Neural progenitor cell (in vitro differentiated cells): ENCODE measurements at places on chromosomes 3 and 15. TPM values are rescaled to one million over a fixed set of nuclear protein-coding genes. Genes with fewer than 3 reads are reported as not detected.

DNA sequence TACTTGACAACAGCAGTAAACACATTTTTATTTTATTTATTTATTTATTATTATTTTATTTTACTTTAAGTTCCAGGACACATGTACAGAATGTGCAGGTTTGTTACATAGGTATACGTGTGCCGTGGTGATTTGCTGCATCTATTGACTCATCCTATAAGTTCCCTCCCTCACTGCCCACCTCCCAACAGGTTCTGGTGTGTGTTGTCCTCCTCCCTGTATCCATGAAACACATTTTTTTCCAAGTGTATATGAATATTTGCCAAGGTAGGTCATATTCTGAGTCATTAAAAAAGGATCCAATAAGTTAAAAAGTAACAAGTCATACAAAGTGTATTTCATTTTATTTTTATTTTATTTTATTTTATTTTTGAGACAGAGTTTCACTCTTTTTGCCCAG, 567.3 kb upstream of the KCNMB2 start:
- no peak for DNase-seq
- H3K27me3 ChIP-seq: no peaks in the 10 kb centered on the region
- H3K36me3 ChIP-seq: no peaks in the 10 kb centered on the region
- no peak overlapping the region for H3K27ac ChIP-seq

GRCh38 chr3:38137615-38138348, 679 bp upstream of the MYD88 start:
- H3K4me3 ChIP-seq: peak overlapping the region; percentile 72
- H3K27me3 ChIP-seq: no peaks in the 10 kb centered on the region
- H3K27ac ChIP-seq: peak overlapping the region; percentile 59
- DNase-seq: peak; percentile 58

DNA sequence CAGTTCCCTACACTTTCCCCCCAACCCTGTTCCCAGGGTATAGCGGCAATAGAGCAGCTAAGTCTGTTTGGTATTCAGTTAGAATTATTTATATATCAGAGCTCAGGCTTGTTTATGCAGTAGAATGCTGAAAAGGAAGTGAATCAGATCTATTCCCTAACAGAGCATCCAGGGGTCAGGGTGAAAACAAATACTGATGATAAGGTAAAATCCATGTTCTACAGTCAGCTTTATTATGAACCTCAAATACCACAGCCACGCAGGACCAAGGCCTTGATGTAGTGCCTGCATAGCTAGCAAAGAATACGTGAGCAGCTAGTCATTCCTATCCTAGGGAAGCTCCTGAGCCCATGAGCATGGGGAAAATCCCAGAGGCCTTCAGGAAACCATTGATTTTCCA, 229.7 kb upstream of the ICE2 start:
- no peak overlapping the region for H3K27ac ChIP-seq
- H3K27me3 ChIP-seq: no peaks in the 10 kb centered on the region
- H3K4me3 ChIP-seq: no peak overlapping the region
- H3K4me1 ChIP-seq: peaks cover 24% of the 10 kb centered on the region
- H3K36me3 ChIP-seq: no peaks in the 10 kb centered on the region
- DNase-seq: no peak

- no peaks in the 10 kb centered on the region for H3K36me3 ChIP-seq
- H3K27me3 ChIP-seq: no peaks in the 10 kb centered on the region
- H3K4me1 ChIP-seq: peaks cover 8% of the 10 kb centered on the region
- no peak overlapping the region for H3K27ac ChIP-seq
- H3K4me3 ChIP-seq: peak overlapping the region; percentile 30
Observed at GRCh38 chr15:51038162-51038973, 56.3 kb downstream of the TNFAIP8L3 start.

DNA sequence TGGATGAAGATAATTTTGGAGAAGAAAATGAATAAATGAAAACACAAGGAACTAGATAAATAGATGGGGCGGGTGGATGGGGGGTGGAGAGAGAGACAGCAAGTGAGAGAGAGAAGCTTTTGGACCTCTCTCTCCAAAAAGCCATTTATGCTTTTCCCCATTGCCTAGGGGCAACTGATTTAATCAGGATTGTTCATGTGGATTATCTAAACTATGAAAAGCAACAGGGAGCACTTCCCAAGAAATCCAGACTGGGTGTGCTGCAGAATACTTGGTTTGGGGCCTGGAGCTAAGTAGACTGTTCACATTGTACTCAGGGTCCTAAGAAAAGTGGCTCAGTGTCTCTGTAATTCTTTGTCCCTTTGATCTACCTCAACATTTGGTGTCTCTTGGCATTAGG, 367.0 kb downstream of the TIGIT start:
- H3K4me3 ChIP-seq: no peak overlapping the region
- peak overlapping the region; percentile 62 for H3K27ac ChIP-seq
- no peaks in the 10 kb centered on the region for H3K27me3 ChIP-seq
- peak; percentile 41 for DNase-seq
- no peaks in the 10 kb centered on the region for H3K36me3 ChIP-seq

GCSAM gene
- not detected in 2 replicates for total RNA-seq

DNA sequence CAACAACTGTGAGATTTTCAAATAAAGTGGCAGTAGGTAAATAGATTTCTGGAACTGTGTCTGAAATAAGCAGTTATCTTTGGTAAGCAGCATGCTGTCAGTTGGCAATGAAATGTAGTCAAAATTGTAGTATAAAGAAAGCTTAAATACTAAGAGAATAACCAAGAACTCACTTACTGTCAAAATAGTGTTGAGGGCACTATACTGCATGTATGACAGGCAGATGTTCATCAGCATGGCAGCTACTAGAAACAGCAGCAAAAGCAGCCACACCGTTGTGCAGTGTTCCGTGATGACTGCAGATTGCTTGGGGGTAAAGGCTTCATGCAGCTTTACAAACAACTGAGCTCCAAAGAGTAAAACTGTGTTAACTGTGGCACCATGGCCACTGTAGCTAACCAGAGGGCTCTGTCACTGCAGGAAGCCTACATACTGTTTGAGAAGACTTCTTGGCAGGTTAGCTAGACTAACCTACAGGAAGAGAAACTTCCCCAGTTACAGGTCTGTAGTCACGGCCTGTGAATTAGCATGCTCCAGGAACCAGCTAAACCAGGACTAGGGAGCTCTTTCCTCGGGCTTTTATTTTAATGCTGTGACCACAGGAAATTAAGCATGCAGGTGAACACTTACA, 459.7 kb downstream of the TBL1XR1 start:
- H3K27me3 ChIP-seq: no peaks in the 10 kb centered on the region
- H3K4me1 ChIP-seq: no peaks in the 10 kb centered on the region
- DNase-seq: no peak

DNA sequence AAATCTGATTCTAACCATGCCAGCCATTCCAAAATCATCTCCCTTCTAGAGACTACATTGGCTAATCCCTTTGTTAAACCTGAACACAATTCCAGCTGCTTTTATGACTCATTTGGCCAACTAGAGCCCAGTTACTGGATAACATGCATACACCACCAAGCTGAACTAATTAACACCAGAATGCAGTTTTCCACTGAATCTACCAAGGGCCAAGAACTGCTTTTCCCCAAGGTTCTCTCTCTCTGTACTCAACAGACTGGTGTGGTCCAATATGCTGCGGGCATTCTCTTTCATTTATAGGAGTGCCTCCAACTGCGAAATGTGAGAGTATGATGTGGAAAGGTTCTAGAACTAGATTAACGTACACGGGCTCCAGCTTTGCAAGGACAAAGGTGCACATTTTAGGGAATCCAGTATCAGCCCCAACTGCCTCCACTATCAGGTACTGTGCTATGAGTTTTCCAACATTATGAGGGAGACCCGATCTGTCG, 1.5 kb downstream of the CHSY1 start:
- peaks cover 14% of the 10 kb centered on the region for H3K27me3 ChIP-seq
- H3K4me1 ChIP-seq: peaks cover 16% of the 10 kb centered on the region
- DNase-seq: peak; percentile 18
- H3K27ac ChIP-seq: no peak overlapping the region
- peak overlapping the region; percentile 87 for H3K4me3 ChIP-seq

RARB gene
- 1.4 and 1.8 TPM in 2 replicates for total RNA-seq

DNA sequence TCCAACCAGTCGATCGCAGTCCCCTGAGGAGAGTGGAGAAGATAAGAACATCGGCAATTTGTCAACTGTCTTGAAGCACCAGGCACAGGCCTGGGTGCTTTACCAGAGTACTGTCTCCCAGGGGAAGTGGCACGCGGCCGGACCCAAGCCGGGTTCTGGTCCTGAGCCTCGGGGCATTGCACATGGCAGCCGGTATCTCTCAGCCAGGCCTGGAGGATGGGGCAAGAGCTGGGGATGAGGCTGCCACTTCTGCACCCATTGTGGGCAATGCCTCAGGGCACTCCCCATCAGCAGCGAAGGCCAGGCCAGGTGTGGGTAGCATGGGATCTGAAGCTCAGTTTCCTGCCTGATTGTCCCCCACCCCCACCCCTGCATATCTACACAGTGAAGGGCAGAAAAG, 77.5 kb downstream of the ADCY5 start:
- no peaks in the 10 kb centered on the region for H3K27me3 ChIP-seq
- no peak for DNase-seq
- H3K27ac ChIP-seq: no peak overlapping the region
- no peaks in the 10 kb centered on the region for H3K36me3 ChIP-seq

GRCh38 chr3:9021271-9022009, 58.2 kb upstream of the RAD18 start:
- H3K27me3 ChIP-seq: no peaks in the 10 kb centered on the region
- H3K4me1 ChIP-seq: peaks cover 28% of the 10 kb centered on the region
- no peak overlapping the region for H3K4me3 ChIP-seq
- H3K36me3 ChIP-seq: no peaks in the 10 kb centered on the region
- peak; percentile 20 for DNase-seq
- no peak overlapping the region for H3K27ac ChIP-seq

DNA sequence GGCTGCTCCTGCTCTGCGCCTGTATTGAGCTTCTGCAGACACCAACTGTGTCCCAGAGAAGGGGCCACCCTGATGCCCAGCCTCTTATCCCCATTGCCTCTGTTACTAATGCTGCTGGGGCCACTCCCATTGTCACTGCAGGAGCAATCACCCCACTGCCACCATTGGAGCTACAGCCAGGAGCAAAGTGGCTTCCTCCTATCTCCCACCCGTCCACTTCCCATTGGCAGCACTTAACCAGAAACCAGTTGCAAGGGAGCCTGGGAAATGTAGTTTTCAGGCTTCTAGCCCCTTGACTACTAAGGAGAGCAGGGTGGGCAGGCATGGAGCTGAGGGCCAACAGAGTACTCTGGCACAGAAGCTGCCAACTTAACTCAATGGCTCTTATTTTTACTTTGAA, 55.9 kb upstream of the KLF13 start:
- no peak overlapping the region for H3K4me3 ChIP-seq
- no peaks in the 10 kb centered on the region for H3K27me3 ChIP-seq
- DNase-seq: peak; percentile 76
- no peaks in the 10 kb centered on the region for H3K36me3 ChIP-seq

DNA sequence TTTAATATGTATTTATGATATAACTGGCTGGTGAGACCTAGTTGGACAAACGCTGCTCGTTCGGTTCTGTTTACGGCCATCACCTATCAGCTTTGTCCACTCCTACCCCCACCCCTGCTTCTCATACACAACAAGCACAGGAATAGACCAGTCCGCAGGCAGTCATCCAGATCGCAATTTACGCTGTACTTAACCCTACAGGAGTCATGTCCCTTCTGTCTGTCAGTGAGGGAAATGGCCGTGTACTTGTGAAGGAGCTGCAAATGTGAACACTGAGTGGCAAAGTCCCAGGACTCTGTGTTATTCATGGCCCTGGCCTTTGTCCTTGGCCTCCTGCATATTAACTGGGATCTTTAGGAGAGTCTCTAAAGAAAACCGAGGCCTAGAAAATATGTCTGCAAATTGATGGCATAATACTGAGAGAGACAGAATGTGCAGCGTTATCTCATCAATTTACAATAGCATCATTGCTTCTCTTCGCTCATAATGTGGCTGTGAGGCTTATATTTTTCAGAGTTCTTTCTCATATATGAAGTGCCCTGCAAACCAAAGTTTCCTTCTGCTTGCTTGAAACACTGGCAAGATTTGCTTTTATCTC, 7.2 kb upstream of the ABHD10 start:
- no peaks in the 10 kb centered on the region for H3K4me1 ChIP-seq
- H3K27ac ChIP-seq: no peak overlapping the region
- H3K4me3 ChIP-seq: no peak overlapping the region

- peaks cover 4% of the 10 kb centered on the region for H3K4me1 ChIP-seq
- H3K4me3 ChIP-seq: no peak overlapping the region
- peaks cover 61% of the 10 kb centered on the region for H3K27me3 ChIP-seq
- no peaks in the 10 kb centered on the region for H3K36me3 ChIP-seq
- no peak overlapping the region for H3K27ac ChIP-seq
- no peak for DNase-seq
Observed at GRCh38 chr15:79083154-79083553, 7.4 kb downstream of the RASGRF1 start.

- H3K36me3 ChIP-seq: no peaks in the 10 kb centered on the region
- H3K27me3 ChIP-seq: no peaks in the 10 kb centered on the region
- H3K4me3 ChIP-seq: no peak overlapping the region
Observed at GRCh38 chr3:29716213-29716612, 435.3 kb downstream of the RBMS3 start.

GRCh38 chr3:11510001-11510340, 133.7 kb downstream of the VGLL4 start:
- H3K36me3 ChIP-seq: no peaks in the 10 kb centered on the region
- no peaks in the 10 kb centered on the region for H3K27me3 ChIP-seq
- H3K27ac ChIP-seq: no peak overlapping the region
- H3K4me1 ChIP-seq: peaks cover 24% of the 10 kb centered on the region

DNA sequence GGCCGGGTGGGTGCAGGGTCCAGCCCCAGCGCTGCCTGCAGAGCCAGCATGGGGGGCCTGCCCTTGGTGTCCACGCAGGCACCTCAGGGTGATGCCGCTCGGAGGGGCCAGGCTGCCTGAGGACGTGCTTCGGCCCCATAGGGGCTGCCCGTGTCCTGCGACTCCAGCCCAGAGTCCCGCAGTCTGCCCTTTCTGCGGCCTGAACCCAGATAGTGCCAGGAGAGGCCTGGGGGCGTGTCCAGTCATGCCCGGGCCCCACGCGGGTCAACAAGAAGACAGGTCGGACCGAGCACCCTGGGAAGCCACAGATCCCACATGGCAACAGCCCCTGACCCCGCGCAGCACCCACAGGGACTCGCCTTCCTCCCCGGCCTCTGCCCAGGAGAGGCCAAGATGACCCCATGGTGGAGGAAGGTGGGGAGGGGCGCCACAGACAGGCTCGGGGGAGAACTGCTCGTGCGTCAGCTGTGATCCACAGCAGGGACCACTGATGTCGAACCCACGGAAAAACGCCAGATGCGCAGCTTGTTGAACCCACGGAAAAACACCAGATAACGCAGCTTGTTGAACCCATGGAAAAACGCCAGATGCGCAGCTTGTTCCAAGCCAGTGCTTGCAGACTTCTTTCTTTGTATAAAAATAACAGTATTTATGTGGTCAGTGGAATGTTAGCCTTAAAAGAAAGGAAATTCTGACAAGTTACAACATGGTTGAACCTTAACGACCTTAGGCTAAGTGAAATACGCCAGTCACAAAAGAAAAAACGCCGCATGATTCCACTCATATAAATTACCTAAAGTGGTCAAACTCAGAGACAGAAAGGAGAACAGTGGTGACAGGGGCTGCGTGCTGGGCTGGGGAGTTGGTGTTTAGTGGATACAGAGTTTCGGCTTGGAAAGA, 28.5 kb downstream of the CYFIP1 start:
- H3K4me3 ChIP-seq: no peak overlapping the region
- H3K27me3 ChIP-seq: peaks cover 8% of the 10 kb centered on the region
- peaks cover 31% of the 10 kb centered on the region for H3K4me1 ChIP-seq
- H3K36me3 ChIP-seq: no peaks in the 10 kb centered on the region
- no peak for DNase-seq
